ENCODE measurements at places on chromosomes 4 and X. TPM values are rescaled to one million over a fixed set of nuclear protein-coding genes. Genes with fewer than 3 reads are reported as not detected.

The CT55 gene
- total RNA-seq: not detected

DNA sequence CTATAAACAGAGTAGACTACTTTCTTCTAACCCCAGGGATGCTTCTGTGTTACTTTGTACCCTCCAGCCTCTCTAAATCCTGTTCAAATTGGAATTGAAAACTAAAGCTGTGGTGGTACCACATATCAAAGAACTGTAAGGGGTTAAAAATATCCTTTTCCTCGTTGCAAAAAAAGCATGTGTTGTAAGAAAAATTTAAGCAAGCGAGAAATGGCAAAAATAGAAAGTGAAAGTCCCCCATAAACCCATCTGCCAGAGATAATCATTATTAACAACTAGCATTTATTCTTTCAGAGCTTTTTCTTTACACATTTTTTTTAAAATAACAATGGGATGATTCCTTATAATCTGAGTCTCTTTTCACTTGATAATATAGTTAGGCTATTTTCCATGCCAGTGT lies 40.6 kb downstream of the TMEM164 start:
- no peak for DNase-seq

DNA sequence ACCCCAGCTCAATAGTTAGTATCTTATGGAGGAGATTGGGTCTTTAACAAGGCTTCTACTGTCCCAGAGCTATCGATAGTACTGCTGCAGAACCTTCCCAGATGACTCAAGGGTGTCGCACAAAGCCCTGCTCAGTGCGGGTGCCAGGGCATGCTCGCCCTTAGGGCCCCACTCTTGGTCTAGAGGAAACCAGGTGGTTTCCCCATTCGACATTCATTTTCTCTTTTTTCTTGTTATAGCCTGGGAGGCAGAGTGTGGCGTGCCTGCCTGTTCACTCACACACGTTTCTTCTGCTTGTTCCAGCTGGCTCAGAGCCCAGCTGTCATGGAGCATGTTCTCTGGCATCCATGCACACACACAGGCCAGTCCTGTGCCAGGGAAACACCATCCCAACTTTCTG lies 144.5 kb downstream of the SMIM20 start:
- DNase-seq: peak; percentile 47

DNA sequence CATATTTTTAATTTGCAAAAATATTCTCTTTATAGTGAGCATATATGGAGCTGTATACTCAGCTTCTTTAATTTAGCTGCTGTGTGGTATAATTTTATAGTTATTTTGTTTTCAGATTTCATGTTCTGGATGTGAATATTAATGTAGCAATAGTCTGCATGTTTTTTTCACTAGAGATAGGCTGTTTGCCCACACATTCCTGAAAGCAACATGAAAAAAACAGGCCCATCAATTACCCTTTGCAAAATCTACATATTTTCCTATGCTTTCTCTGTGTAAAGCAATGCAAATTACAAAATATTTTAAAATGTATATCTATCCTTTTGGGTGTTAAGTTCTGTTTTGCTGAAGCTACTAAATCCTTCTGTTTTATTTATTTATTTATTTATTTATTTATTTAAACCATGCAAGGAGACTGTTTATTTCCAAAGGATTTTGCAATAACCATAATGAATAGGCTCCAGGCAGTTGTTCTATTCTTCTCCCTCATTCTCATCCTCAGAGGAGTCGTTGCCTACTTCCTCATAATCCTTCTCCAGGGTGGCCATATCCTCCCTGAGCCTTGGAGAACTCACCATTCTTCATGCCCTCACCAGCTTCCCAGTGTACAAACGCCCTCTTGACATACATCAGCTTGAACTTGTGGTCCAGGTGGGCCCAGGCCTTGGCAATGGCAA lies 277.1 kb downstream of the ANKRD50 start:
- DNase-seq: no peak

DNA sequence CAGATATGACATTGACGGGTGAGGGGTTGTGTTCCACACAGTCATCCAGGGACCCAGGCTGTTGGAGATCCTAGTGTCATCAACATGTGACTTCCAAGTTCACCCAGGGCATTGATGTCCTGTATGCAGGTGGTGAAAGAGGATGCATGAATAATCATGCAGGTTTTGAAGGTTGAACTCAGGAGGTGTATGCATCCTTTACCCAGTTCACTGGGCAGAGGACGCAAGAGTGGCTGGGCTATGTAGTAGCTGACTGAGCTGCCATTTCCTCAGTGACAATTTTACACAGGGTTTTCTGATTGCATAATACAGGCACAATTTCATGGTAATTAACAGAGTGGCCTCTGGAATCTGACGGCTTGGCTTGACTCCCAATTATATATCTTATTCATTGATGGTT lies 323.0 kb downstream of the HS3ST1 start:
- no peak for DNase-seq

DNA sequence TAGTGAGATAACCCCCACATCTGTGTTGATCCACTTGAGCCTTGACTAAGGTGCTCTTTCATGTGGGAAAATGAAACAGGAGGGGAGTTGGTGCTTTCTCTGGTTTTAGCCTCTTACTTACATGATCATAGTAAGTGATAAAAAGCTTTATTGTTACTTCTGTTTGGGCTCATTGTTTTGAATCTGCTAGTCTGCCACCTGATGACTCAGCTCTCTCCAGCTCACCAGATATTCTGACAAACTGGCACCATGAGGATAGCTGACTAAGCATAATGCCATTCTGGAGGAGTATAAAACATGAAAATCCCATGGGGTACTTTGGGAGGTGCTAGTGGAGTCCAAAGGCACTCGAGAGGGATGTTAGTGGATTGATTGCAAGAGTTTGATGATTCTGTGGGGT lies 824.0 kb downstream of the RAPGEF2 start:
- no peak for DNase-seq

DNA sequence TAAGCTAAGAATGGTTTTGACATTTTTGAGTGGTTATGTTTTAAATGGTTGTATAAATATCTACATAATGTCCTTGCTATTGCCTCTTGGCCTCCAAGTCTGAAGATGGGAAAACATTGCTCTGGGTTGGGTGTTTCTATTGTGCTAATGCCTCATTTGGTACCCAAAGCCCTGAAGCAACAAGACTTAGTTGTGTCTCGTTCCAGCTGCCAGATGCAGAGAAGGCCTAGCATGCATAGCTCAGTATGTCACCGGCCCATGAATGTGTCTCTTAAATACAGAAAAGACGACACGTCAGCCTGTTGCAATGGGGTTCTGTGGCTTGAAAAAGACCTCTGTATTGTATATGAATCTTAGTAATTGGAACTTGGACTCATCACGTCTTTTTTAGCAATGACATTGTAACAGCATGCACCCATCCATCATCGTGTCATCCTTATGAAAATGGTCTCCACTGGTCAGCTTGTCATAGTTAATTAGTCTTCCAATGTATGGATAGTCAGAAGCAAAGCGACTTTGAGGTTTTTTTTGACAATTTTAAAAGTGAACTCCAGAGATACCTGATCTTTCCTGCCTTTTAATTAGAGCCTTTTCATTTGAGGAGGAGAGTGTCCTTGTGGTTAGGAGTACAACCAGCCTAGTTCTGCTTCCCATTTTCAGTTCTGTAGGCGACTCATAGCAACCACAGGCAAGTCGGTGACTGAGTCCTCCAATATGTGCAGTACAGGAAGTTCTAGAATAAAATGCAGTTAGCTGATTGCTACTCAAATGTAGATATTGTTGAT lies 126.4 kb upstream of the GATB start:
- DNase-seq: no peak

GRCh38 chr4:87985097-87985886 lies 9.8 kb downstream of the SPP1 start:
- peak; percentile 60 for DNase-seq

DNA sequence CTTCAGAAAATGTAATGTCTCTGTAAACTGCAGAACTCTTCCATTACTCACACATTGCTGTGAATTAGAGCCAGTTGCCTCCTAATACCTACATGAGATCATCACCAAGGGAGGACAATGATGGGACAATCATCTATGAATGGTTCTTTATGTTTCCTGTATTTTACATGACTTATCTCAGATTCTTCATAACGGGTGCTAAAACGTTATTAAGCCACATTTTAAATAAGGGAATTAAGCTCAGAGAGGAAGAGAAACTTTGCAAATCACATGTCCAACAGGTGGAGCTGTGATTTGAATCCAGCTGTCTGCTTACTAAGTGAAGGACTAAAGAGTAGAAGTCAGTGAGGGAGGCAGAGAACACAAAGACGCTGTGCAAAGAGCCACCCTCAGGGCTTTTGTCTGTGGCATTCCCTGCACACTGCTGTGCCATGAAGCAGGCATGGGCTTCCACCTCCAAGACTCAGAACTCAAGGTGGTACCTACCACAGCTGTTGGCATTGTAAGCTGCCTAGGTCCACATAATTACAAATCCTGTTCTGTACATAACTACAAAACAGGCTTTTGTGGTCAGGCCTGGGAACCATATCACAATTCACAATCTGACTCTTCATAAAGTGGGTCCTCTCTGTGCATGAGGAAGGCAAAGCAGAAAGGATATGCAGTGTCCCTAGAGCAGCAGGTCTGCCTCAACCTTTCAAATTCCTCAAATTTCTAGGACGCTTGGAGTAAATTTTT lies 12.8 kb downstream of the TBC1D9 start:
- peak; percentile 30 for DNase-seq

Data from lung microvascular endothelial cell (primary cell).